Activated CD4-positive, alpha-beta T cell treated with anti-CD3 and anti-CD28 coated beads for 4 hours (primary cell): ENCODE measurements at places on chromosomes 16 and 17.
A peak's percentile ranks its signal among the peaks of the same experiment; 100 is the strongest.

GRCh38 chr17:60108712-60109111, 30.0 kb upstream of the HEATR6 start:
- no peak for DNase-seq

DNA sequence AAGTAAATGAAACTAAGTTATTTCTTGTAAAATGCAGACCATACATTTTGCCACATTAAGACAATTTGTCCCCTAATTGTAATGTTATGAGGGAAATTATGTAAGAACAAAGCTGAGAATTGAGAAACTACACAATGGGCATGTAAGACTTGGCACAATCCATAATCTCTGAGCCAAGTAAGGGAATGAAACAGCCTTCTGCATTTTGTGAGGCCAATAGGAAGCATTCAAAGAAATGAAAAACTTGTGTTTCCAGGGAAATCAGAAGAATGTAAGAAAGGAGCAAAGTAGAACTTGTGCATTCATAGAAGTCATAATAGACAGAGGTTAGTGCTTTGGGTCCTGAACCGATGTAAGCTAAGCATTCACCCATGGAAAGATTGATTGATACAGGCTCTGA, 1.8 kb downstream of the KRTAP9-4 start:
- no peak for DNase-seq

DNA sequence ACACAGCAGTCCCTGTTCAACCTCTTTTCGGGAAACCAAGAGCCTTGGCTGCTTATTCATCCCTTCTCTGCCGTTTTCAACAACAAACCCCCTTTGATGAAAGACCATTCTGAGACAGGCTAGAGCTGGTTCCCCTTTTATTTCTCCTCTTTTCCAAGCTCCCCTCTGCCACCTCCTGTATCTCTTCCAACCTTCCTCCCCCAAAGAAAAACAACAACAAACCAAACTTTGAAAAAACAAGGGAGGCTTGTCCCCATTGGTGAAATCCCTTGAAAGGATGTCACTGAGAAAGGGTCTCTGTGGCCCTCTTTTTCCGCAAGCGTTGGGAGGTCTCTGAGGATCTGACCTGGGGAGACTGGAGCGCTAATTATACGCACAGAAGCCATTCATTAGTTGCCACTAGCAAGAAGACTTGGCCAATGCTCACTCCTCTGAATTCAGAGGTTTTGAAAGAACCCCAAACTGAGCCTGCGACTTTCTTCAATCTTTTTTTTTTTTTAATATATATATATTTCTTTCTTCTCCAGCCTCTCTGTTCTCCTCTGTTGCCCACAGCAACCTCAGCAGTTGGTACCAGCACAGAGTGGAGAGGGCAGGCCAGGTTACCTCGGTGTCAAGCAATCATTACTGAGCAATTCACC, 101.4 kb downstream of the PITPNC1 start:
- no peak for DNase-seq

DNA sequence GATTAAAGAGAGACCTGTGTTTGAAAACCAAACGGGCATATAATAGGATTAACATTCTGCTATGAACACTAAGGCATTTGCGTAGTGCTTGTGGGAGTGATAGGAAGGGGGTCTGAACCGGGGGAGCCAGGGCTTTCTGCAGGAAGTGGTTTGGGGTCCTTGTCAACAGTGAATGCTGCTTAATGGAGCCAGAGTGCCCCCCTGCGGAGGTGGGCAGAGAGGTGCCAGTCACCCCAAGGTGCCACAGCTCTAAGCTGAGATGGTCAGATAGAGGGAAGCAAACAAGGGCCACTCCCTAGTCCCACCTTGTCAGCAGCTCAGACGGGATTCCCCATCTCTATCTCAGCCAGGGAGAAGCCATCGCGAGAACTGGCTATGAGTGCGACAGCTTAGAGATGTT, 17.7 kb downstream of the NAA60 start:
- peak; percentile 30 for DNase-seq
